Pulmonary artery endothelial cell (primary cell): ENCODE measurements at places on chromosomes 6 and 20. TPM values are rescaled to one million over a fixed set of nuclear protein-coding genes. Genes with fewer than 3 reads are reported as not detected.

Gene MAPK13
- total RNA-seq = 1.3 and 2.5 TPM in 2 replicates

GRCh38 chr20:8602389-8603116, 466.3 kb upstream of the PLCB4 start:
- DNase-seq = no peak

Gene NTSR1
- total RNA-seq = 1.8 and 2.2 TPM in 2 replicates

DNA sequence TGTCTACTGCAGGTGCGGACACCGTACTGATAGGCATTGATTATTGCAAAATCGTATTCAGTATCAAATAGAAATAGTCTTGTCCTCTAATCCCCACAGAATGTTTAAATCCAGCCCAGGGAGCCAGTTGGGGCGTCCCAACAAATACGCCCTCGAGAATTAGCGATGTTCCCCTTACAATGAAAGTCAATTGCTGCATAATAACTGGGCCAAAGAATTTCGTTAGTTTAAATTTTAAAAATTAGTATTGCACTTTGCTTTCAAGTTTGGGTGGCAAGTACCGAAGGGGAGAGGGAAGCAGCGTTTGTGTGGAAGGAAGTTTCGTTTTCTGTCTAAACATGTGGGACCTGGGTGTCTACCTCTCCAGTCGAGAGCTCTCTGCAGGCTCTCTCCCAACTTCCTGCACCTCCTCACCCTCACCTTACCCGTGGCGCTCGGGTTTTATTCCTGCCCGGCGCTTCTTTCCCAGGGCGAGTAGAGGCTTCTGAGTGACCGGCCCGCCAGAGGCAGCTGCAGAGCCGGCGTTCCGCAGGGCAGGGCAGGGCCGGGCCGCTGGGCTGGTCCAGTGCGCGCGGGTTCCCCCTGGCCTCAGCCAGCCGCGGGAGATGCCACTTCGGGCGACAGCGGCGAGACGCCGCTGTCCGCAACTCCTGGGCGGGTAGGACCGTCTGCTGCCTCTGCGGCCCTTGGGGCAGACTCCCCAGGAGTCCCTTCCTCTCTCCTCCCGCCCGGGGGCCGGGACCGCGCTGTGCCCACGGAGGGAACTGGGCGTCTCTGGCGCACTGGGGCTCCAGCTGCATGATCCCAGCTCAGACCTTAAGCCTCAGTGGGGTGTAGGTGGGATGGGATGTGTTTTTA, 862 bp upstream of the TFAP2C start:
- no peak for DNase-seq

Gene UNC5CL
- 0.04 and 0.07 TPM in 2 replicates for total RNA-seq

- DNase-seq = peak; percentile 19
These were observed 240.9 kb upstream of the BTBD3 start for GRCh38 chr20:11676630-11677287.

Gene SLPI
- total RNA-seq = 0.18 TPM in 1 of 2 replicates, not detected in the other

Gene FKBP1C
- total RNA-seq = 0.40 and 1.8 TPM in 2 replicates

Gene HDGFL1
- total RNA-seq = not detected in 2 replicates

DNA sequence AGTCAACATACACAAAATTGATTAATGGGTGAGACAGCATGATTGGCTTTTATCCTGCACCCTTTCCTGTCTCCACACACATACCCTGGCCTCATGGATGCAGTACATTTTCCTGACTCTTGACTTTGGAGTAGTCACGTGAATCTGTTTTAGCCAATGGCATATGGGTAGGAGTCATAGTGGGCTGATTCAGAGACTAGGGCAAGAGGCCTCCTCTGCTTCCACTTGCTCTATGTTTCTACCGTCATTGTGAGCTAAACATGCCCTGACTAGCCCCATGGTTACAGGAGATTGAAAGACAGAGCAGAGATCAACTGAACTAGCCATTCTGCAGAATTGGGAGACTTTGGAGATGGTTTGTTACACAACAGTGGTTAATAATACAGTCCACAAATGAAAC, 850.0 kb downstream of the DHX35 start:
- DNase-seq = no peak

DNA sequence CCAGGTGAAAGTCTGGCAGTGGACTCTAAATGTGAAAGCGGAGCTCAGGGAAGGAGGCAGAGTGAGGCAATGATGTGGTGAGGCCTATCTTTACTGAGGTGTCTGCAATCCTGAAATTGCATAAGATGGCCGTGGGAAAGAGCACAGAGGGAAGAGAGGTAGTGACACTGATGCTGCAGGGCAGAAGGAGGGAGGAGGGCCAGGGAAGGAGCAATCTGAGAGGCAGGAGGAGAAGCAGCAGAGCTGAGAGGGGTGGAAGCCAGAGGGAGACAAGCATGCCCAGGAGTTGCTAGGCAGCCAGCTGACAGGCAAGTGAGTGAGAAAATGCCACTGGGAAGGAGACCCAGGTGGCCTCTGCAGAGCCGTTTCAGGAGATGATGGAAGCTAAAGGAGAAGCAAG, 97.4 kb upstream of the CNR1 start:
- DNase-seq = no peak

DNA sequence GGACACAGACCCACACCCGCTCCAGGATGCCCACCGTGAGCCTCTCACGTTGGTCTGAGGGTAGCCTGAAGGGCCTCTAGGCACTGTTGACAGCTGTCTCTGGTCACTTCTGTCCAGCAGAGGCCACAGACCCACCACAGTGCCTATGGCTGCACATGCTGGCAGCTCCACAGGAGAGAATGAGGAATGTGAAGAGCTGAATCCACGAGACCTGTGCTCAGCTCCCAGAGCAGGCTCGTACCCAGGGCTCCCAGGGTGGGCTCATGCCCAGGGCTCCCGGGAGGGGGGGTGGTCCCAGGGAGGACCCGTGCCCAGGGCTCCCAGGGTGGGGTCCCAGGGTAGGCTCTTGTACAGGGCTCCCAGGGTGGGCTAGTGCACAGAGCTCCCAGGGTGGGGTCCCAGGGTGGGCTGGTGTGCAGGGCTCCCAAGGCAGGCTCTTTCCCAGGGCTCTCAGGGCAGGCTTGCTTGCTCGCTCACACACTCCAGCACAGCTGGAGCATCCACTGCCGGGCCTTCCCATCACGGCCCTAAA, 201.0 kb downstream of the SYNDIG1 start:
- DNase-seq = no peak

Gene COL11A2
- total RNA-seq = 0.07 and 0.11 TPM in 2 replicates

DNA sequence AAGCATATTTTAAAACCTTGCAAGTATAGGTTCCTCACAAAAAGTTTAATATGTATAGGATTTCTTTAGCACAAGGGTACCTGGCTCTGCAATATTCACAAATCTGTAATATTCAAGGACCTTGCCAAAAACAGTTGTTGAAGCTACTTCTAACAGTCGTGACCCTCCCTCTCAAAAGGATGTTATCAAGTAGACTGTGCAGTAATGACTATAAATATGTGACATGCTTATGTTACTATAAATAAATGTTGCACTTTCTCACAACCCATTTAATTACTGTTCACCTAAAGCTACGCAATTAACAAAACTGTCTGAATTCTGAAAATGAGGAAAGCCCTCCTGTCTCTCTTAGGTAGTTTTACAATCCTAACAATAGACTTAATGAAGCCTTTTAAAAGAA, 41.8 kb downstream of the FYN start:
- no peak for DNase-seq

DNA sequence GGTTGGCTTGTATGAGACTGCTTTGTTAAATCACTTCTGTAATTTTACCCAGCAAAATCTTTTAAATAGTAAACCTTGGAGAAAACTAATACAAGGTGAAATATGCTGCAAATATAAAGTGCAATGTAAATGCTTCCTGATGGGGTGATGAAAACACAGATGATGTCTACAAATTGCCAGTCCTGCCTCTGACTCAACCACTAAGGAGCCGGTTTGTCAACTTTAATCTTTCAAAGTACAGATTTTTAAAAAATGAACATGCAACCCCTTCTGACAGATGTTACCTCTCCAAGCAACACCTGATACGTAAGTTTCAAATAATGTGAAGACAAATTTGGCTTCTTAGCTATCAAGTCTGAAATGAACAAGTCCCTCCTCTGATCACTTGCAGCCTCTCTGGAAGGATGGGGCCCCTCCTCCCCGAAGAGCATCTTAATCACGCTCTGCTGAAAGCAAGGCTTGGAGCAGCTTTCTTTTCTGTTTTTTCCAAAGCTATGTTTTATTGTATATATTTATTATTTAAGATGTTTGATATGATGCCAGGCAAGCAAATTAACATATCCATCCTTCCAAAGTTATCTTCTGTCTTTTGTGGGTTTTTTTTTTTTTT, 196.0 kb downstream of the MYLK4 start:
- no peak for DNase-seq

DNA sequence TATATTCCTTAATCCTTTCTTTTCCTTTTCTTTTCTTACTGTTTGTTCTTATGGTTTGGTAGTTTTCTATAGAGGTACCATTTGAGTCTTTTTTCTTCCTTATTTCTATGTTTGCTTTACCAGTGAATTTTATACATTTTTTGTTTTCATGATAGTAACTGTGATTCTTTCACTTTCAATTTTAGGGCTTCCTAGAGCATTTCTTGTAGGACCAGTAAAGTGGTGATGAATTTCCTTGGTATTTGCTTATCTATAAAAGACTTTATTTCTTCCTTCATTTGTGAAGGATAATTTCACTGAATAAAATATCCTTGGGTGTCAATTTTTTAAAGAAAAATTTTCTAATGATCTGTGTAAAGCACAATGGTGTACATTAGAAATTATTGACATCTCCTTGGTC, 637.4 kb downstream of the CD109 start:
- DNase-seq = no peak

- no peak for DNase-seq
These were observed 17.7 kb downstream of the FAM83B start for GRCh38 chr6:54864272-54864671.

DNA sequence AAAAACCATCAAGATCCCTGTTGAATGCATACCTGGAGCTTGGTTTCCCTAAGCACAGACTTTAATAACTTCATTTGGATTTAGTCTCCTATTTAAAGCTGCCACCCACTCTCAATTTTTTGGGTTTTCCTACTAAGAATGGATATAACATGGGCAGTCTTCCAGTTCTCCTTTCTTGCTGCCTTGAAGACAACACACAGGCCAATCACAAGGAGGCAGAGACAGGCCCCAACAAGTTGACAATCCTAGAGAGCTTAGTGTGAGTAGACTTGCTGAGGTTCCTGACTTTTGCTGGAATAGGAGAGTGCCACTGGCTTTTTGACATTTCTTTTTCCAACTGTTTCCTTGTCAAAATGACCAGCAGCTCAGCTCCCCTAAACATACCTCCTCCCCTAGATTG, 112.3 kb upstream of the ESR1 start:
- DNase-seq = no peak

Gene RNF144B
- 113 and 148 TPM in 2 replicates for total RNA-seq

Gene PRL
- total RNA-seq = not detected in 2 replicates

Gene TOMM34
- total RNA-seq = 38.0 and 39.2 TPM in 2 replicates

DNA sequence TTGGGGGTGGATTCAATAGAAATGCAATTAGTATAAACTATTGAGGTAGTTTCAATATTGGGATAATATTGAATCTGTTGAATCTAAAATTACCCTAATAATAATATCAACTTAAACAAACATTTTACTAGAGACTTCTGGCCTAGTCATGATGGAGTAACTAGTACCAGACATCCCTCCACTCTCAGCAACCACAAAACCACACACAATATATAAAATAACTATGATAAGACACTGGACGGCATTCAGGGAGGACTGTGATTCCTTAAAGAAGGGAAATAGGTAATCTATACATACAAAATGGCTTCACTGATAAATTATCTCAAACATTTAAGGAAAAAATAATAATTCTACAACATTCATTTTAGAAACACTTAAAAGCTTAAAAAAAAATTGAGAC, 38.9 kb upstream of the TMEM14A start:
- no peak for DNase-seq

DNA sequence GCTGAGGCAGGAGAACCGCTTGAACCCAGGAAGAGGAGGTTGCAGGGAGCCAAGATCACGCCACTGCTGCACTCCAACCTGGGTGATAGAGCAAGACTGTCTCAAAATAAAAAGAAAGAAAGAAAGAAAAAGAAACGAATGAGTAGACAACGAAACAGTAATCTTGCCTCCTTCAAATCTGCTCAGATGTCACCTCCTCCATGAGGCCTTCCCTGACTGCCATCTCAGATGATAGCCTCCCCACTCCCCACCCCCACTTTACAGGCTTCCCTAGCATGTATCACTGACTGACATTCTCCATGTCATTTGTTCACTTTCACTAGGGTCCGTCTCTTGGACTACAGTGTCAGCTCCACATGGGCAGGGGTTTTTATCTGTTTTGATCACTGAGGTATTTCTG, 36.4 kb downstream of the C20orf203 start:
- DNase-seq = no peak

Gene GPSM3
- total RNA-seq = 6.0 and 7.1 TPM in 2 replicates

DNA sequence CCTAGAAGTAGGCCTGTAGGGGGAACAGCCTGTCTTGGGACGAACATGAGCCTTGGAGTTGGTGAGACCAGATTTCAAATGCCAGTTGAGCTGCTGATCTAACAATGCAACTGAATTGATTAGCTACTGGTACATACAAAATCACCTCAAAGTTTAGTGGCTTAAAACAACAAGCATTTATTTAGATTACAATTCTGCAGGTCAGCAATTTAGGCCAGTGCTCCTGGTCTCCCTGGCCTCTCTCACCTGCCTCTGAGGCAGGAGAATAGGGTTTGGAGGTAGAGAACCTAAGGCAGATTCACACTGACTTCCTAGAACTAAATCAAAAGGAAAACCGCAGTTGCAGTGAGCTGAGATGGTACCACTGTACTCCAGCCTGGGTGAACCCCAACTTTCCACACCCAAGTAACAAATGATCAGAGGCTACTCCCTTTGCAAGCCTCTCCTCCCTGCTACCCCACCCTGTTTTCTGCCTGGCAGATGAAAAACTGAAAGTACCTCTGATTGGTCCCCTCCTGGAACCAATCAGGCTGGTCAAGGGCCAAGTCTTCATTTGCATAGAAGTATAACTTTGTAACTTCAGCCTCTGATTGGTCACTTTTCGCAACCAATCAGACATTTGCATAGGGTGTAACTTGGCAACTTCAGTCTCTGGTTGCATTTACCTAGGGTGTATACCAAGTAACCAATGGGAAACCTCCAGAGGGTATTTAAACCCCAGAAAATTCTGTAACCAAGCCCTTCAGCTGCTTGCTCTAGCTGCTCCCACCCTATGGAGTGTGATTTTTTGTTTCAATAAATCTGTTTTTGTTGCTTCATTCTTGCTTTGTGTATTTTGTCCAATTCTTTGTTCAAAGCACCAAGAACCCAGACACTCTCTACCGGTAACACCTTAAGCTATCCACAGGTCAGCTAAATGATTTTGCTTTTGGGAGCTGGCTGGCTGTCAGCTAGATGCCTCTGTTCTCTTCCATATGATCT, 8.1 kb upstream of the UBR2 start:
- DNase-seq = no peak

GRCh38 chr6:112289038-112289566, 34.7 kb upstream of the LAMA4 start:
- DNase-seq = no peak

Gene LGSN
- total RNA-seq = not detected in 2 replicates

DNA sequence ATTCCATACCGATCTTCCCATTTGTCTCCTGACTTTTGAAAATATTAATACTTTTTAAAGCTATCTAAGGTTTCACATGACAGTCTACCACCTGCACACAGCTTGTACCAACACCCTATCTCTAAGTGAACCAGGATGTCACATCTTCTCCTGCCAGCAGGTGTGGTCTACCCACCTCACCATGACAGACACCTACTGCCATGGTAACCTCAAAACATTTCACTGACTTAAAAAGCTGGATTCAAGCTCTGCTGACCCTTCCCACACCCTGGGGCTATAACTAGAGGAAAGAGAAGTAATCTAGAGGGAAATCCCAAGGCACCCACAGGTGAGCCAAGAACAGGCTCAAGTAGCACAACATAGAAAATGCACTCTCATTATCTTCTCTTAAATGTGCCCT, 1.2 kb downstream of the SLC17A3 start:
- no peak for DNase-seq

- no peak for DNase-seq
These were observed 28.4 kb upstream of the OSTM1 start for GRCh38 chr6:108102965-108103364.

- no peak for DNase-seq
These were observed 110.8 kb downstream of the MYLK4 start for GRCh38 chr6:2639896-2640295.
